ENCODE measurements at places on chromosomes 5 and 9.

DNA sequence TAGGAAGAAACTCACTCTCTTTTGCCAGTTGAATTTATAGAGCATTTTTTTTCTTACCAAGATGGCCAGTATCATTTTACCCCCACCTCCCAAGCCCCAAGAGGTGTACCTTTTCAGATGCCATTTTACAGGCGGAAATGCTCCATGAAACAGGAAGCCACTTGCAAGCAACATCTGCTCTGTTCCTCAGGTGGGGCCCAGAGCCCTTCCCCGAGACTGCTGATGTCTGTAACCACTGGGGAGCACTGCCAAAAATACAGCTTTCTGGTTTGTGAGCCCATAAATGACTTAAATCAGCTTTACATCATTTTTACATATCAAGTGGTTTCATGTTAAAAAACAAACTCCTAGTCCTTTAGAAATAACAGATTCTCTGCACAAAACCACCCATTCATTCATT is 42.9 kb upstream of the GARNL3 start:
- DNase-seq = no peak

GRCh38 chr9:135951889-135952663 is 9.1 kb downstream of the UBAC1 start:
- DNase-seq = peak; percentile 75

DNA sequence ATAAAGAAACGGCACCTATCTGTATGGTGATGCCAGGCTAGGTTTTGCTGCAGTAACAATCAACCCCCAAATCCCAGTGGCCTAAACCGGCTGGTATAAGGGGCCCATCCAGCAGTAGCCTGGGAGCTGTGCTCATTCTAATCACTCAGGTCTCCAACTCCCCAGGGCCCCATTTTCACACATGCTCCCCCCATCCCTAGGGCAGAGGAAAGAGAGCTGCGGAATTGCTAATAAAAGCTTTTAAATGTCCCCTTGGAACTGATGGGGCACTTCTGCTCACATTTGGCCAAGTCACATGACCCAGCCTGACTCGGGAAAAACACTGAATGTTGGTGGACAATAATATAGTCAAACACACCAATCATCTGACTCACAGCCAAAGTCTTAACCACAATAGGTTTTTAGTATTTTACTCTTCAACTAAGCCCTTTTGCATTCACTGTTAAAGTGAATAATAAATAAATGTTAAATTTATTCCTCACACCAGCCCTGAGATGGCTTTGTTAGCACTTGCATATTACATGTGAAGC is 1.6 kb downstream of the FBLL1 start:
- no peak for DNase-seq

GRCh38 chr5:99948850-99949249 is 586.3 kb upstream of the FAM174A start:
- no peak for DNase-seq

DNA sequence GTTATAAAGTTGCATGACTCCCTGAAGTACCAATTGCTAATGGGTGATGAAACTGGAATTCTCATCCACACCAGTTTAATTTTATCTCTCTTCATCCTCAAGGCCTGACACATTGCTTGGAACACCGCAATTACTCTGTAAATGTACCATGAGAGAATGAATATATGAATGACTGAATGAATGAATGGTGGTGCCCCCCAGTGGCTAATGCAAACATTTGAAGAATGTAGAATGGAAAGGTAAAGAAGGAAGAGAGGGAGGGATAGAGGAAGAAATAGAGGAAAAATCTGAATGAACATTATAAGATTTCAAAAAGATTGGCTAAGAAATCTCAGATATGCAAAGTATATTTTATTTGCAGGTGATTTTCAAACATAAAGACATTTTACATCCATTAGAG is 13.1 kb downstream of the PAPPA start:
- DNase-seq = no peak

DNA sequence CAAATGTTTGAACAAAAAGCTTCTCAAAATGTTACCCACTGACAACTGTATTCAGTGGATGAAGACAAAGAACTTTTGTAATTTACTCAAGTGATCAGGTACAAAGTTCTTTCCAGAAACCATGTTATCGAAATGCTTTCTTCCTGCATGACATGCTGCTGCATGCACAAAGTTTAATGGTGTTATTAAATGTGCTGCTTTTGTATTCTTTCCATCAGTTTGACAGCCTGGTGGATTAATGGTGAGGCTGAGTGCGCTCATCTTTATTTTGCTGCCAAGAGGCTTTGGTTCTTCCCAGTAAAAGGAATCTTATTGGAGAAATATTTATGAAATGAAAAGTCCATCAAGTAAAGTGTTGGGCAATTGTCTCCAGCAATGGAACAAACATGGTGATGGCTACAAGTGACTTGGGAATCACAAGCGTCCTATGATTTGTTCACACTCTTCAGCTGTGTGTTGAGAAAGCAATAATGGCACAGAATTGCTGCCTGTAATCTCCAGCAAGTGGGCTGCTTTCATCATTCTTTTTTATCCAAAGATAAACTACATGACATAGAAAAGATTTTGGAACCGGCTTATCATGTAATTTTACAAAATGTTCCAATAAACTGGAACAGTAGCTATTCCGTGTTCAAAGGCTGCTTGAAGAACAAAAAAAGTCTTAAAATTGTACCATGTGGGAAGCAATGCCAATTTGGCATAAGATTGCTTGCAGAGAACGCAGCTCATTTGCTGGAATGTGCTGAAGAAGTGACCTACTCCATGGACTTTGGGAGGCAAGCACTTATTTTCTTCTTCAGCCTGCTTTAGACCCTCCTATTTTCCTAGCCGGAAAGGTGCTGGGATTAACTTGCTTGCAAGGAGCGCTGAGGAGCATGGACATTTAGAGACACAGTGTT is 153.1 kb downstream of the HSD17B3 start:
- DNase-seq = no peak

GRCh38 chr9:70439991-70440706 is 25.7 kb upstream of the KLF9 start:
- no peak for DNase-seq

DNA sequence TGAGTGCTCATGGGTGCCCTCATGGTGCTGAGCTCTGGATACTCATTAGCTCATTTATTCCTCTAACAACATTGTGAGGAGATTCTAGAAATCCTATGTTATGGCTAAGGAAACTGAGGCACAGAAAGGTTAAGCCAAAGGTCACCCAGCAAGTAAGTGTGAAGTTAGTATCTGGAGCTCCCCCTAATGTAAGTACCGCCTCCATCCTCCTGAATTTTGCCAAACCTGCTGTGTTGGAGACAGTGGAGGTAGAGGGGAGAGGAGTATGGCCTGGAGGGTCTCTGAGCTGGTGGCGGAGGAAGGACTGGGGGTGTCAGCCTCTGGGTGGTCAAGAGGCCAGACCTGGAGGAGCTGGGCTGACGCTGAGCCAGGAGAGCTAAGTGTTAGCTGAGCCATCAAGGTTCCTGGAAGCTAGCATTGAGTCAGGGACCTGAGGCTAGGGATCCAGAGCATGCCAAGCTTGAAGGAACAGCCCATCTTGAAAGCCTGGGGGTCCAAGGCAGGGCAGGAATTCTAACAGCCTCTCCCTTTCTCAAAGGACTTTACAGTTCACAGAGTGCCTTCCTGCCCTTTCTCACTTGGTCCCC is 114.8 kb downstream of the RGS3 start:
- DNase-seq = no peak

GRCh38 chr9:33287087-33287490 is 3.2 kb upstream of the NFX1 start:
- DNase-seq = peak; percentile 66

DNA sequence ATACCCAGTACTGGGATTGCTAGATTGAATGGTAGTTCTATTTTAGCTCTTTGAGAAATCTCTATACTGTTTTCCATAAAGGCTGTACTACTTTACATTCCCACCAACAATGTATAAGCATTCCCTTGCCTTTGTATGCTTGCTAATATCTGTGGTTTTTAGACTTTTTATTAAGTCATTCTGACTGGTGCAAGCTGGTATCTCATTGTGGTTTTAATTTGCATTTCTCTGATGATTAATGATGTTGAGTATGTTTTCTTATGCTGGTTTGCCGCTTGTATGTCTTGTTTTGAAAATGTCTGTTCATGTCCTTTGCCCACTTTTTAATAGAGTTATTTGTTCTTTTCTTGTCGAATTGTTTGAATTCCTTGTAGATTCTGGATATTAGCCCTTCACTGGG is 512.7 kb upstream of the PAPPA start:
- no peak for DNase-seq

GRCh38 chr5:180862645-180863044 is 1.6 kb upstream of the ZFP62 start:
- no peak for DNase-seq

DNA sequence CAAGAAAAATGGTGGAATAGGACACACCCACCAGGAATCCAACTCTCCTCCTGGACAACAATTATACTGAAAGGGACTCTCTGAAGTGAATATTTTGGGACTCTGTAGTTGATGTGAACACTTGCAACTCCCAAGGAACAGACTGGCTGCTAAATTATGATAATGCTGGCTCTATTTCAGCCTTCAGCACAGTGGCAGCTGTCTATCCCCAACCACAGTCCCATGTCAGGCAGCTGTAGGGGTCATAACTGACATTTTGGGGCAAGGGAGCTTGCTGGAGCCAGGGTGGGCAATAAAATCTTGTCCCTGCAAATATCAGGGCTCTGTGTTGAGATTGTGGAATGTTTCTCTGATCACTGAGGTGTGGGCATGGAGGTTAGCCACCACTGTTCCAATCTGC is 14.2 kb downstream of the SPATA31E1 start:
- DNase-seq = no peak

- DNase-seq = no peak
Measured at GRCh38 chr5:139058121-139058520, 140.0 kb downstream of the SIL1 start.

GRCh38 chr5:140549237-140550144 is 2.0 kb downstream of the EIF4EBP3 start:
- DNase-seq = no peak

GRCh38 chr9:88425538-88425950 is 37.3 kb downstream of the SPIN1 start:
- DNase-seq = no peak

- no peak for DNase-seq
Measured at GRCh38 chr5:65539827-65540226, 23.1 kb downstream of the CENPK start.

GRCh38 chr9:91341258-91341746 is 20.4 kb downstream of the AUH start:
- DNase-seq = no peak

DNA sequence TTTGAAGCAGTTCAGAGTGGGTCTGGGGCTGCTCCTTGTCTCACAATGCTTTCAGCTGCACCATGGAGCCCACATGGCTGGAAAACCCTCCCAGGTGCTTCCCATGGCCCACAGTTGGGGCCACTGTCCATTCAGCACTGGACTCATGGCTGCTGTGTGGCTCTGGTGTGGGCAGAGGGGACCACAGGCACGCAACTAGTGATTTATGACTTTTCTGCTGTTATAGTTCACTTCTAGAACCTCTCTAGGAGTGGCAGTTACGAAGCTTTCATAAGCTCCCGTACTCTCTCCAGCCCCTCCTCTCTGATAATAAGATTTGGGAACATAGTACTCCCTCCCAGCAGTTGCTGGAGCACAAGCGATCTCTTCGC is 29.0 kb downstream of the GLRA1 start:
- no peak for DNase-seq

DNA sequence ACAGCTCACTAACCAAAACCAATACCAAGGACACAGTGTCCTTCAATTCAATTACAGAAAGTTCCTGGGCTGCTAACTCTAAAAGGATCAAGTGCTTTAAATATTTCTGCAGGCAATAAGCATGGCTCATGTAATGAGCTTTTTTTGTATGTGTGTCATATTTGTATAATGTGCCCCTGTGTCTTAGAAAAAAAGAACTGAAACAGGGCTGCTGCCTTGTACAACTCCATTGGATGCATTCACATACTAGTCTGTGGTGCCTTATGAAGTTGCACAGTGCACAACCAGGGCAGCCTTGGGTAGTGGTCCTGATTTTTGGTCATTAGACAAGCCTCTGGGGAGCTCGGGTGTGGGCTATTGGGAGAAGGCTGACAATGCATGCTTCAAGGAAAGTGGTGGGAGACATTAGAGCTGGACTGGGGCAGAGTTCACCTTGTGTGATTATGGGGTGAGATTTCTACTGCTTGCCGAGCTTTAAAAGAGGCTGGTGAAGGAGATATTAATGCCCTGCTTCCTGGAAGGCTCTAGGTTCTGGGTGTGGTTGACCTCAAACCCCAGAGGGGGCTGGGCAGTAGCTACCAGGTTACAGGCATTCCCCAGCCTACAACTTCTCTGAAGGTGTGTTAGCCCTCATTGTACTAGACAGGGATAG is 3.6 kb upstream of the CPEB4 start:
- DNase-seq = no peak

Measured in NCI-H146 (cell line).